ENCODE measurements at places on chromosomes 2 and 18.
A peak's percentile ranks its signal among the peaks of the same experiment; 100 is the strongest.

- no peak for DNase-seq
Observed at GRCh38 chr18:6434481-6434880, 19.8 kb upstream of the L3MBTL4 start.

GRCh38 chr2:198309673-198310280 lies 505.4 kb downstream of the PLCL1 start:
- peak; percentile 41 for DNase-seq

- DNase-seq, result no peak
Observed at GRCh38 chr2:191625016-191625415, 52.9 kb upstream of the NABP1 start.

DNA sequence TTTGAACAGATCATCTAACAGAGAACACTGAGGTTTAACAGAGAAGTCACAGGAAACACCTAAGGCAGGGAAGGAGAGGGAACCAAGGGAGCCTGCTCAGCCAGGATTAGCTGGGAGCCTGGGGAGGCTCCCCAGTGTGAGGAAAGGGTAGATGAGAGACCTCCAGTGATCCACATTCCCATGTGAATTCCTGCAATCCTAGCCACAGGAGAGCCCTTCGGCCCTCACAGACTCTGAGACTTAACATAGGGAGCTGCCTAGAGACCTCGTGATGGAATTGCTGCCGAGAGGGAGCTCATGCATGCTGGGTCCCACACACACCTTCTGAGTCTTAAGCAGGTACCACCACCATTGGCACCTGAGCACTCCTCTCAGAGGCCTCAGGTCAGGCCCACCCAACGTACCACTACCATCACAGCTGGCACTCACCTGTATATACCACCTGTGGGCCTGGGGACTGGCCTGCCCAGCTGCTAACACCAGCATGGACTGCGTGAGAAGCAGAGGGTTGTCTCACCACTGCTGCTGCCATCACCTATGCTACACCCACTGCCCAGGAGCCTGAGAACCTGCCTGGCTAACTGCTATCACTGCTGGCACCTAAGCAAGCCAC lies 225.9 kb upstream of the RASGRP3 start:
- no peak for DNase-seq

GRCh38 chr18:71784777-71785176 lies 759.4 kb downstream of the CBLN2 start:
- no peak for DNase-seq

DNA sequence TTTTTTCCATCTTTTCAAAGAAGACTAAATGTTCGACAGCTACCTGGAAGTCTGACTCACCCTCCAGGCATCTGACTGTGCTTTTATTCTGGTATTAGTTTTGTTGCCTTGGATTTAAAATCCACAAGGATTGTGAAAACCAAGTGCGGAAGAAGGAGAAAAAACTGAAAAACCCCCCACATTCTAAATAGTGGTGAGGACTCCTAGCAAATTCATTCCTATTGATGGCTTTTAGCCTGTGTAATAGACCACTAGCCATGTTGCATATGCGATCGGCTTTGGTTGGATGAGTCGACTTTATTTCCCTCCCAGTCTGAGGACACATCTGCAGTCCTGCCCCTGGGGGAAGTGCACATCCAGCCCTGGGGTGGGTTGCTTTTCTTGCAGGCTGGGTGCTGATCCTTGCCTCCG lies 16.9 kb downstream of the LDLRAD4 start:
- DNase-seq, result no peak

- DNase-seq, result no peak
Observed at GRCh38 chr2:138536740-138537139, 35.2 kb downstream of the SPOPL start.

GRCh38 chr18:25230658-25231326 lies 121.2 kb downstream of the ZNF521 start:
- DNase-seq, result no peak

DNA sequence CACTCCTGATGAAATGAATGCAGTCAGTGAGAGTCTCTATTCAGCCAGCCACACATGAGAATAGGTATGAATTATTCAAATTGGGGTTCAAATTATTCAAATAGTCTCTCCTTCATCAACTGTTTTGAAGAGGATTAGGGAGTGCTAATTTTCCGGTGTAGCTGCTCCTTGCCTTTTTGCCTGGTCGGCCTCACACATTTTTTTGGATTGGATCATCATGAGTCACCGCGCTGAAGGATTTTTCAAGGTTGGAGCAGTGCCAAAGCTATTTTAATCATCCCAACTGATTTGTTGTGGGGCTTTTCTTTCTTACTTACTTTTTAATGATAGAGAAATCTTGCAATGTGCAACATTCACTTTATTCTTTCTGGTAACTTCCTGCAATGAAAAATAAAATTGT lies 2.4 kb upstream of the DTNA start:
- no peak for DNase-seq

DNA sequence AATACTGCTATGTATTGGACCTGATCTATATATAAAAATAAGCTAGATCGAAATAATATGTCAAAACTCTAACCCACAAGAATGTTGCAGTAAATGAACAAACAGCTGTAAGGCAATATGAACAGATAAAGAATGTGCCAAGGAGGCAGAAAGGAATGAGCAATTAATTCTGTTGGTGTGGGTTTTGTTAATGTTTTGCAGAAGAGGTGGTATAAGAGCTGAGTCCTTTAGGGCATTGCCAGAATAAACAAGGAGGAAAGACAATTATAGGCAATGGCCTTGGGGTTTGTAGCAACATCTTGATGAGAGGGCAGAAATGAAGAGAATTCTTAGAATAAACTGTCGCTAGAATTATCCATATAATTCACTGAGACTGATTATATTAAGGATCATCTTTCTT lies 240.9 kb upstream of the GULP1 start:
- no peak for DNase-seq

GRCh38 chr2:237035781-237036475 lies 49.8 kb upstream of the COPS8 start:
- no peak for DNase-seq

- no peak for DNase-seq
Observed at GRCh38 chr2:44535376-44535775, 173.6 kb downstream of the CAMKMT start.

GRCh38 chr2:114161371-114161770 lies 271.5 kb downstream of the ACTR3 start:
- DNase-seq, result no peak

DNA sequence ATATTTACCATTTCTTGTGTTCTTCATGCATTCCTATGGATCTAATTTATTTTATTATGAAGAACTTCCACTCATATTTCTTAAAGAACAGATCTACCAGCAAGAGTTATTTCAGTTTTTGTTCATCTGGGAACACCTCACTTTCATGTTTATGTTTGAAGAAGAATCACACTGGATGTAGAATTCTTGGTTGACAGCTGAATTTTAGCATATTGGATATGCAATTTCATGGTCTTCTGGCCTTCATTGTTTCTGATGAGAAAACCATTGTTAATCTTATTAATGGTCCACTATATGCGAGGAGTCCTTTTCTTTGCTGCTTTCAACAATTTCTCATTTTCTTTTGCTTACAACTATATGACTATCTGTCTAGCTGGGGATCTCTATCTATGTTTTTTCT lies 189.2 kb downstream of the UXS1 start:
- no peak for DNase-seq

- no peak for DNase-seq
Observed at GRCh38 chr18:50466634-50467033, 91.8 kb downstream of the SKA1 start.

GRCh38 chr18:11366410-11366809 lies 217.0 kb upstream of the PIEZO2 start:
- no peak for DNase-seq
